ENCODE measurements at places on chromosomes 2 and 18.

DNA sequence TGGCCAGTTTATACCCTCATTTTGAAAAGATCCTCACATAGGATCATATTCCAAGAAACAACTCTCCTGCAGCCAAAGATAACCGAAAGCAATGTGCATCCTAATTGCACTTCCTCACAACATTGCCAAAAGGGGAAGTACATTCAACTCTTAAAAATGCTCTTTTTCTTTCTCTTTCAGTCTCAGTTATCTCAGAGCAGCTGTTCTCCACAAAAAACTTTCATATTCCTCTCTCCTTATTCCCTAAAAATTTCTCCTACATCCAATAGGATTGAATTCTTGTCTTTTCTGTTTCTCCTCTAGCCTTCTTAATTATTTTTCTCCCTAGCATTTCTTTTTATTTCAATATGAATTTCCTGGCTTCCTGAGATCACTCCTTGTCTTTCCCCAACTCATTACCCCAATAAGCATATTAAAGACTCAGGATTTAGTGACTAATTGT is 7.4 kb upstream of the VRK2 start:
- no peak for DNase-seq

DNA sequence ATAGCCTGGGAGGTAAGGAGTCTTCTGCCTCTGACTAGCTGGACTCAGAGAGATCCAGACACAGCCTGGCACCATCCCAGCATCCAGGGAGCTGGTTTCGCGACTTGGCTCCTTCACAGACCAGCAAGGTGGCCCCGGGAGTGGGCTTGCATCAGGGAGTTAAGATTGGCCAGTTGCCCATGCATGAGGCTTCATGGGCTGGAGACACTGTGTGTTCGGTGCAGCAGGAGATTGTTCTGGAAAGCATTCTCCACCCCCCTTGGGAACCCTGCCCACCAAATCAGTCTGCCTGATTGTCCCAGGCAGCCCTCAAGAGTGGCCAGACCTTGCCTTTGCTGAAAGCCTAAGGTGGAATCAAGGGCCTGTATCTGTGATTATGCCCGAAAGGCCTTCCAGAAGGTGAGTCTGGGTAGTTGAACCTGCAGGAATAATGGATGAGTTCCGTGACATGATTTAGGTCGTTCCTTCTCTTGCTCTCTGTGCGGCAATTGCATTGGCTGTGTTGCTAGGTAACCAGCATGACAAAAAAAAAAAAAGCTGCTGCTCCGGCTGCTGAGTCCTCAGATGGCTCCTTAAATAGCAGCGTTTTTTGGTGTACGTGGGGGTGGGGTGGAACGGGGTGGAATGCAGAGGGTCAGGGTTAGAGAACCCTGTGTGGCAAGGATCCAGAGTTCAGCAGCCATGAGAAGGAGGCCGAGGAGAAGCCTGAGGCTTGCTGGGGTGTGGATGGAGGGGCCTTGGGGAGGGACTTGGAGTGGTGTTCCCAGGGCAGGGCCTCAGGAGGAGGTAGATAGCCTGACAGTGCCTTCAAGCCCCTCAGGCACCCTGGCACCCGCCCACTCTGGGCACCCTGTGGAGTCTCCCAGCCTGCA is 93.0 kb upstream of the MCFD2 start:
- no peak for DNase-seq

DNA sequence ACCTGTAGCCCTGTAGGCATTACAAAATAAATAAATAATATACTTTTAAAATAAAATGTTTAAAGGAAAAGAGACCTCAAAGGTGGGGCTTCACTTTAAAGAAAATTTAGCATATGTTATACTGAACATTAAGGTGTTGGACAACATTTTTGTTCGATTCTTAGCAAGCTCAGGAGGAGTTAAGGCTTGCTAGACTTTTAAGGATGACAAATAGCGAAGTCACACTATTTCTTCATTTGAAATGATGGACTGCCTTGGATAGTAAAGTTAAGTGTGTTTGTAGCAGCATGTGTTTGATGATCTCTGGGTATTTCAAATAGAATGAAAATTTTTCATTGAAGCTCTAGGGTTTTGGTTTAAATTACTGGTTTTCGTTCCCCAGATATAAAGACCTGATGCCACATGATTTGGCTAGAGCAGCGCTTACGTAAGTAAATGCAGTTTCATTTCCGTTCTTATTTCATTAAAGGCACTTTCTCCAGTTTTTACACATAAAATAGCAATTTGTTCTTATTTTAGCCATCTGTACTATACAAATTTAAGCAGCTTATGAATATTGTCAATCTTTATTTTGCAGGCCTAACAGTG is 24.9 kb downstream of the HADHB start:
- DNase-seq: no peak

DNA sequence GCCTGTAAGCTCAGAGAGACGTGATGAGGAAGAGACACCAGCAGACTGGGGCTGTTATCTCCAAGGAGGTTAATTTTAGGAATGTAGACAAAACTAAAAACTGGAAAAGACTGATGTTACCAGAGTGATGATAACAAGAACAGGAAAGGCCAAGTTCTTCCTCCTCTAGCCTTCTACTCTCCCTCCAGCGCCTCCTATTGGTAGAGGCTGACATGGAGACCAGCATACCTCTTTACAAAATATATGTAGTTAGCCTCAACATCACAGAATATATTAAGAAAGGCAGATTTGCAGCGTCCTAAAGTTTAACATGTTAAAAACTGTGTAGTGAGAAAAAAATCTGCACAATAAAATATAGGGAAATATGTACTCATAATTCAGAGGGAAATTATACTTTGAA is 66.0 kb downstream of the TCF4 start:
- DNase-seq: no peak

DNA sequence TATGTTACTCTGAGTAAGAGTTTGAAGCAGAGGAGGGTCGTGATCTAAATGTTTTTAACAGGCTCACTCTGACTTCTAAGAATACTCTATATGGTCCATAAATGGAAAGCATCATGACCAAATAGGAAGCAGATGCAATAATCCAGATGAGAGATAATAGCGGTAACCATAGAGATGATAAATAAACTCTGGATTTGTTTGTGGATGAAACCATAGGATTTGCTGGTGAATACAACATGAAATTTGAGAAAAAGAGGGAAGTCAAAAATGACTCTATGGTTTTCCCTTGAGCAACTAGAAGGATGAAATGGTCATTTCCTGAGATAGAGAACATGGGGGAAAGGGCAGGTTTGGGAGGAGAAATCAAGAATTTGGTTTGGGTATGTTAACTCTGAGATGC is 3.9 kb downstream of the HEATR5B start:
- DNase-seq: no peak

GRCh38 chr2:10245661-10246060 is 57.0 kb upstream of the HPCAL1 start:
- no peak for DNase-seq

DNA sequence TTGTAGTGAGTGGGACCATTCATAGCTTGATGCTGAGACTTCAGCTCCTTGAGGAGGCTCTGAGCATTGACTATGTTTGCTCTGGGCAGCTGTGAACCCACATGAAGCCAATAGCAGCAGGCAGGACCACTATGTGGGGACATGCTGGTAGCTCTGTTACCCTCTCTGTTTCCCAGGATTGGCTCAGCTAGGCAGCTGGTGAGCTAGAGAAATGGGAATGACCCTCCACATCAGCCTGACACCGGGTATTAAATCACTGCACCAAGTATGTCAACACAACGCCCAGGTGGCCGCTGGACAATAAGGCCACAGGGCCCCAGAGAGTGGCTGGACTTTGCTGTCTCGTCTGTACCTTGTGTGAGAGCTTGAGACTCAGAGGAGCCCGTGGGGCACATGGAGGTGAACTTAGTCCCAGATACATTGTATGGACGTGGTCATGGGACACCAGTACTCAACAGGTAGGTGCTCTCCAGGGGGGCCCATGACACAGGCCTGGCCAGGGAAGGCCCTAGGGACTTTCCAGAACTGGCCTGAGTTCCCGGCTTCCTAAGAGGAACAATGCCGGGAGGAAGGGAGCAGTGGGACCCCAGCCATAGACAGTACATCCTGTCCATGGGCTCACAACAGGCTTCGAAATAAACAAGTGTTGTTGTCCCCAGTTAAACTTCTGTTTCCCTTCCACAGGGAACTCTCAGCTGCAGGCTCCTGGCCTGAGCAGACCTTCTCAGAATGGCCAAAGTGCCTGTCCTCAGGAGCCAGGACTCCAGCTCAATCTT is 35.2 kb downstream of the HS1BP3 start:
- DNase-seq: no peak

DNA sequence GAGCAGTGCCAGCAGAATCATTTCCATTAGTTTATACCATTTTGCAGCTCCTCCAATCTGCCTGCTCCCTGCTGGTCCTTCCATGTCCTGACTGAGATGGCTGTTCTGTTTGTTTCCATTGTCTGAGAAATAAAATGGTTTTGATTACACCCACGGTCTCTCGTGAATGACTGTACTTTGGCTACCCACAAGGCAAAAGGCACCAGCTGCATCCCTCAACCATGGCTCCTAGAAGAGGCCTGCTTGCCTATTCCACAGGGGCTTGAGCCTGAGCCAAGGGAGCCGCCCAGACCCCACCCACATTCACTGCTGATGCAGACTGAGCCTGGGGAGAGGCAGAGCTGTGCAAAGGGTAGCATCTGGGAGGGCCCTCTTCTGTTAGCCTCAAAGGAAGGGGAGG is 31.2 kb downstream of the MARCHF4 start:
- DNase-seq: no peak

GRCh38 chr2:84297155-84297554 is 161.9 kb downstream of the SUCLG1 start:
- no peak for DNase-seq

GRCh38 chr2:84856787-84857186 is 24.1 kb downstream of the TRABD2A start:
- peak; percentile 47 for DNase-seq

- no peak for DNase-seq
These were observed 515.8 kb downstream of the GALR1 start for GRCh38 chr18:77765468-77765867.

GRCh38 chr2:23124214-23124750 is 260.7 kb upstream of the KLHL29 start:
- DNase-seq: no peak

- no peak for DNase-seq
These were observed 234.9 kb downstream of the FHOD3 start for GRCh38 chr18:36532394-36532793.

DNA sequence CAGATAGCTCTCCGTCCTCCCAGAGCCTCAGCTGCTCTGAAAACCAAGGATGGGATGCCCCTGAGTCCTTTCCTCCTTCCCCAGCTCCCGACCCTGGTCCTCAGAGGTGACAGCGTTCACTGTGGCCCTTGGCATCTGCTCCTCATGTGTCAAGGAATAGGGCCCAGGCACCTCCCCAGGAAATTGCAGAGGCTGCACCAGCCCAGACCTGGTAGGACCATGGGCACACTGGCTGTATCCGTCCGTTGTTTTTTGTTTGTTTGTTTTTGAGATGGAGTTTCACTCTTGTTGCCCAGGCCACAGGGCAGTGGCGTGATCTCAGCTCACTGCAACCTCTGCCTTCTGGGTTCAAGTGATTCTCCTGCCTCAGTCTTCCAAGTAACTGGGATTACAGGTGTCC is 37.5 kb upstream of the SLC66A3 start:
- no peak for DNase-seq

GRCh38 chr2:167212014-167212648 is 323.9 kb downstream of the XIRP2 start:
- peak; percentile 13 for DNase-seq

- DNase-seq: no peak
These were observed 54.5 kb downstream of the ACSL3 start for GRCh38 chr2:222915092-222915957.

DNA sequence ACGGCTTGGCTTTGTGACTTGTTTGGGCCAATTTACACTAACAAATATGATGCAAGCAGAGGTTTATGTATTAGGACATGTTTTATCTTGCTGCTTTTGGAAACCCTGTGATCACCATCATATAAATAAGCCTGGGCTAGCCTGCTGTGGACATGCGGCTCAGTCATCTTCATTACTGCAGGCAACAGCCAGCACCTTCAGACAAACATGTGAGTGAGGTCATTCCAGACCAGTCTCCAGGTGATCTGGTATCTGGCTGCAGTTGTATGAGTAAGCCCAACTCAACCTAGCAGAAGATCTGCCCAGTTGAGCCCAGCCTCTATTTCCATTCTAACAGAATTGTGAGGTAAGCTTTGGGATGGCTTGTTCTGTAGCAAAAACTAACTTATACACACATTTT is 254.6 kb upstream of the ATP5MC3 start:
- no peak for DNase-seq

DNA sequence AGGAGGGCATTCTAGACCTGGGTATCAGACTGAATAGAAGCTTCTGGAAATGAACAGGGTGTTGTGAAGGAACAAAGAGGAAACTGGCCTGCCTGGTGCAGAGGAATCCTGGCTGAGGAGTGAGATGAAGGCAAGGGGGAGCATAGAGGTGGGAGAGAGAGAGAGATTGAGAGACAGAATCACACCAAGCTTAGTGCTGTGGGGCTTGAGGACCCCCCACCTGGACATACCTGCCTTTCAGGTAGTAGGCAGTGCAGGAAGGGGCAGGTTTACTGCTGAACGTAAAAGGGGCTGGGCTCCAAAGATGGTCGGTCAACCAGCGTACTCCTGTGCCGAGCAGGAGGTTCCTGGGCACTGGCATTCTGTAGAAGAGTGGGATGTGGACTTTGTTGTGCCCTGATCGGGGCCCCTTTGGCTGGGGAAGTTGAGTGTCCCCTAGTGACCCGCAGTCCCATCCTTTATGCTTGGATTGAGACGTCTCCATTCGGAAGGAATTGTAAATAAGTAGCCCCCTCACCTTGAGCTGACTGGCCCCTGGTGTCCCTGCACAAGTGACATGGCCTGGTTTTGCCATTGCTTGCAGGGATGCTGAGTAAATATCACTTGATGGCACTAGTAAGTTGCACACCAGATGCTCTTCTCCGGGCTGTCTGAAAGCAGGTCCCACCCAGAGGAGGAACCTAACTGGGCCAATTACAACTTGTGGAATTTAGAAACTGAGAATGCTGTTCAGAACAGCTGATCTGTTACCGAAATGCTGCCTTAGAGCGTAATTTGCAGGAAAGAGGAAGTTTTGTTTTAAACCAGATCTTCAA is 1.4 kb downstream of the UBE2F start:
- peak; percentile 67 for DNase-seq

DNA sequence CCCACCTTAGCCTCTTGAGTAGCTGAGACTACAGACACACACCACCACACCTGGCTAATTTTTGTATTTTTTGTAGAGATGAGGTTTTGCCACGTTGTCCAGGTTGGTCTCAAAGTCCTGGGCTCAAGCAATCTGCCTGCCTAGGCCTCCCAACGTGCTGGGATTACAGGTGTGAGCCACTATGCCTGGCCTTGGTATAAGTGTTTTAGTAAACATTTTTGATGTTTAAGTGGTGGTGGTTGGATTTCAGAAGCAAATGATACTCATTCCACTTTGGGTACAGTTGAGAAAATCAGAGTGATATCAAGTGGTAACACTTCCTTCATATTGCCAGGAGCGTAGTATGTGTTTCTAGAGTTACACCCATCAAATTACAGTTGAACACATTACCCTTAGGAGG is 25.4 kb downstream of the ACADL start:
- no peak for DNase-seq

Measured in CD4-positive, alpha-beta T cell treated with Interleukin-12 subunit alpha and Interleukin-12 subunit beta, for 1 hour (primary cell).